ENCODE measurements at places on chromosomes 4 and X.

DNA sequence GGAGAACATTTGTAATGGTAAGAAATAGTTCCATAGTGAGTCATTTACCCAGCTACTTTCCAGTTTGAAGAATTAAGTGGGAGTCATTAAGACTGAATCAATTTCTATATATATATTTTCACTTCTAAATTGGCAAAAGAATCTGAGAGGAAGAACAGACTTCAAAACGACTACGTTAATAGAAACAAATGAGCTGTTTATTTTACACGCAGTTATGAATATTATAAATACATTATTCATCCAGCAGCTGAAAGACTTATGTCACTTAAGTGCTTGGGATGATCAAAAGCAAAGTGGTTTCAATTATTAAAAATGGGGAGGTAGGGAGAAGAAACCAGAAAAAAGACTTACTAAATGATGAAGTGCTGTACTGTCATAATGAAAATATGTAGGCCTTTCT lies 260.5 kb upstream of the DDX53 start:
- no peaks in the 10 kb centered on the region for H3K4me1 ChIP-seq
- H3K27ac ChIP-seq = no peak overlapping the region
- H3K4me3 ChIP-seq = no peak overlapping the region
- DNase-seq = no peak
- H3K36me3 ChIP-seq = no peaks in the 10 kb centered on the region
- no peaks in the 10 kb centered on the region for H3K27me3 ChIP-seq

- H3K4me3 ChIP-seq = no peak overlapping the region
- no peak for DNase-seq
- no peaks in the 10 kb centered on the region for H3K36me3 ChIP-seq
- no peak overlapping the region for H3K27ac ChIP-seq
Measured at GRCh38 chr4:98528882-98529281, 129.5 kb downstream of the TSPAN5 start.

- no peaks in the 10 kb centered on the region for H3K4me1 ChIP-seq
- DNase-seq = no peak
- no peaks in the 10 kb centered on the region for H3K36me3 ChIP-seq
- H3K27me3 ChIP-seq = no peaks in the 10 kb centered on the region
Measured at GRCh38 chr4:123674762-123675465, 278.3 kb downstream of the SPRY1 start.

DNA sequence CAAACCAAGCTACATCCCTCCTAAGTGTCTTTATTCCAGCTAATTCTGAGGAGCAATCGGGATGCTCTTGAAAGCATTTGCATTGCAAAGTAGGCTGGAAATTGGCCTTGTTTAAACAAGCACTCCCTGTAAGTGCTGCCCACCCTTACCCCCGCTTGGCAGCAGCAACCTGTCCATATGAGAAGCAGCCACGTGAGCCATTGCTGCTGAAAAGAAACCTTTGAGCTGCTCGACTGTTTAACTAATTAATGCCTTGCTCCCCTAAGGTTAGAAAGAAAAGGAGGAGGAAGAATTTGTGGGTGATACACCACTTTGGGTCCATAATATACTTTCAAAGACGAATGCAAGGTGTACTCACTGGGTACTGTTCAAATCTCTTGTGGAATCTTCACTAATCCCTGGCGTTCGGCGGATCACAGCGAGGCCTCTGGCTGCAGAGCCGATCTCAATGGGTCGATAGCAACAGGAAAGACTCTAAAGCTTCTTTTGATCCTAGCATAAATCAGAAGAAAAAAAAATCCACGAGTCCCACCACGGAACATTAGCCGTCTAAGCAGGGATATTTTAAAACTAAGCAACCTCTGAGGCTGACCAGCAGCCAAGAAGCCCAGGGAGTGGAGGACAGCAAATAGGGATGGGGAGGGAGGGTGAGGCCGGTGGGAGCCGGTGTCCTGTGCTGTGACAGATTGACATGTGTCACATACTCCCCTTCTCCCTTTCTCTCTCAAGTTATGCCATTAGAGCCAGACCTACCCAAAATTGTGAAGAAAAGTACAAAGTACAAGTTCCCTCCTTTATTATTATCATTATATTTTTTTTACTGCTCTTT lies 37.2 kb upstream of the MGST2 start:
- H3K36me3 ChIP-seq = no peaks in the 10 kb centered on the region
- no peak overlapping the region for H3K27ac ChIP-seq
- no peak overlapping the region for H3K4me3 ChIP-seq
- no peak for DNase-seq

- DNase-seq = no peak
- no peaks in the 10 kb centered on the region for H3K4me1 ChIP-seq
- H3K36me3 ChIP-seq = no peaks in the 10 kb centered on the region
- H3K27ac ChIP-seq = no peak overlapping the region
Measured at GRCh38 chr4:163380703-163381102, 37.0 kb downstream of the NPY5R start.

GRCh38 chr4:86944964-86945781 lies 10.4 kb downstream of the AFF1 start:
- H3K36me3 ChIP-seq = no peaks in the 10 kb centered on the region
- no peak for DNase-seq
- peaks cover 64% of the 10 kb centered on the region for H3K4me1 ChIP-seq
- H3K27ac ChIP-seq = no peak overlapping the region
- H3K27me3 ChIP-seq = no peaks in the 10 kb centered on the region
- no peak overlapping the region for H3K4me3 ChIP-seq

- H3K4me3 ChIP-seq = peak within 1 kb of the TSS; percentile 73
- no peaks in the 10 kb centered on the region for H3K36me3 ChIP-seq
- no peaks in the 10 kb centered on the region for H3K27me3 ChIP-seq
- peaks cover 6% of the 10 kb centered on the region for H3K4me1 ChIP-seq
- peak; percentile 91 for DNase-seq
- H3K27ac ChIP-seq = peak within 1 kb of the TSS; percentile 89
Measured at GRCh38 chrX:102651242-102652011, at the start of gene GPRASP1. GPRASP1 (plus strand) TSS chrX:102651483; CDS start chrX:102653914, 2,431 bp downstream.

GRCh38 chr4:89703829-89704590 lies 133.0 kb downstream of the SNCA start:
- no peaks in the 10 kb centered on the region for H3K27me3 ChIP-seq
- H3K4me3 ChIP-seq = no peak overlapping the region
- no peaks in the 10 kb centered on the region for H3K4me1 ChIP-seq

- H3K27me3 ChIP-seq = no peaks in the 10 kb centered on the region
- no peak overlapping the region for H3K4me3 ChIP-seq
- H3K4me1 ChIP-seq = no peaks in the 10 kb centered on the region
- DNase-seq = no peak
Measured at GRCh38 chrX:30689116-30689515, 35.9 kb downstream of the GK start.

- no peak overlapping the region for H3K4me3 ChIP-seq
- no peak for DNase-seq
- no peaks in the 10 kb centered on the region for H3K36me3 ChIP-seq
- H3K27ac ChIP-seq = peak overlapping the region; percentile 31
- H3K4me1 ChIP-seq = no peaks in the 10 kb centered on the region
- no peaks in the 10 kb centered on the region for H3K27me3 ChIP-seq
Measured at GRCh38 chr4:3010577-3010976, 47.2 kb downstream of the GRK4 start.

GRCh38 chrX:33989936-33990335 lies 142.2 kb downstream of the FAM47A start:
- H3K27me3 ChIP-seq = no peaks in the 10 kb centered on the region
- no peak overlapping the region for H3K27ac ChIP-seq
- DNase-seq = no peak
- no peak overlapping the region for H3K4me3 ChIP-seq
- no peaks in the 10 kb centered on the region for H3K36me3 ChIP-seq

DNA sequence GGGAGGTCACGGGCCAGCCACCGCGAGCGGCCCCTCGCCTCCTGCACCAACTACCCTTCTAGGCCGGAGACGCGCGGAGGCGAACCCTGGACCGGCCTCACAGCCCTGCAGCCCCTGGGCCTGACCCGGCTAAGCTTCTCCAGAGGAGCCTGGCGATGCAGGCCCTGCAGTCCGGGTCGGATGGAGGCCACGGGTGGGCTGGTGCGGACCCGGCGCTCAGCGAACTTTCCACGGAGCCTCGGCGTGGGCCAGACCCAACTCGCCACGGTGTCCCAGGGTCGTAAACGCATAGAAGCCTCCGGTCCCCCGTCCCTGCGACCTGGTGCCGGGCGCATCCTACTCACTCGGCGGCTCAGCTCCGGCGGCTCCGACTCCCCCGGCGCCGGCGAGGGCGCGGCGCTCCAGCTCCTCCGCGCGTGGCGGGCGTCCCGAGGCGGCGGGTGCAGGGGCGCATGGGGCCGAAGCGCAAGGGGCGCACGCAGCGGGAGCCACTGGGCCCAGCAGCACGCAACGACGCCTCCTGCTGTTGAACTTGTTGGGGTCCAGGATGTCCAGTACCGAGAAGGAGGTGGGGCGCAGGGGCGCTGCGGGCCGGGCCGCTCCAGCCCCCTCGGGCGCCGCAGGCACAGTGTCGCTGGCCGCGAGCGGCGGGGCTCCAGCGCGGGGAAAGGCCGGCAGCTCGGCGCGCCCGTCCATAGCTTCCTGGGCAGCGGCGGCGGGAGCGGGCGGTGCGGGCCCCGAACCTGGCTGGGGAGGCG lies 427 bp downstream of the NKX1-1 start:
- H3K27ac ChIP-seq = no peak overlapping the region
- peak; percentile 27 for DNase-seq
- H3K27me3 ChIP-seq = peaks cover 88% of the 10 kb centered on the region
- H3K4me1 ChIP-seq = peaks cover 52% of the 10 kb centered on the region
- H3K36me3 ChIP-seq = no peaks in the 10 kb centered on the region

GRCh38 chr4:54254116-54254914 lies 25.2 kb downstream of the PDGFRA start:
- H3K27ac ChIP-seq = no peak overlapping the region
- H3K36me3 ChIP-seq = no peaks in the 10 kb centered on the region
- no peaks in the 10 kb centered on the region for H3K27me3 ChIP-seq
- no peak overlapping the region for H3K4me3 ChIP-seq

All from sigmoid colon (tissue), 7 donors.